Progenitor cell of endocrine pancreas (in vitro differentiated cells): ENCODE measurements at places on chromosomes 7 and 10.
A peak's percentile ranks its signal among the peaks of the same experiment; 100 is the strongest.

DNA sequence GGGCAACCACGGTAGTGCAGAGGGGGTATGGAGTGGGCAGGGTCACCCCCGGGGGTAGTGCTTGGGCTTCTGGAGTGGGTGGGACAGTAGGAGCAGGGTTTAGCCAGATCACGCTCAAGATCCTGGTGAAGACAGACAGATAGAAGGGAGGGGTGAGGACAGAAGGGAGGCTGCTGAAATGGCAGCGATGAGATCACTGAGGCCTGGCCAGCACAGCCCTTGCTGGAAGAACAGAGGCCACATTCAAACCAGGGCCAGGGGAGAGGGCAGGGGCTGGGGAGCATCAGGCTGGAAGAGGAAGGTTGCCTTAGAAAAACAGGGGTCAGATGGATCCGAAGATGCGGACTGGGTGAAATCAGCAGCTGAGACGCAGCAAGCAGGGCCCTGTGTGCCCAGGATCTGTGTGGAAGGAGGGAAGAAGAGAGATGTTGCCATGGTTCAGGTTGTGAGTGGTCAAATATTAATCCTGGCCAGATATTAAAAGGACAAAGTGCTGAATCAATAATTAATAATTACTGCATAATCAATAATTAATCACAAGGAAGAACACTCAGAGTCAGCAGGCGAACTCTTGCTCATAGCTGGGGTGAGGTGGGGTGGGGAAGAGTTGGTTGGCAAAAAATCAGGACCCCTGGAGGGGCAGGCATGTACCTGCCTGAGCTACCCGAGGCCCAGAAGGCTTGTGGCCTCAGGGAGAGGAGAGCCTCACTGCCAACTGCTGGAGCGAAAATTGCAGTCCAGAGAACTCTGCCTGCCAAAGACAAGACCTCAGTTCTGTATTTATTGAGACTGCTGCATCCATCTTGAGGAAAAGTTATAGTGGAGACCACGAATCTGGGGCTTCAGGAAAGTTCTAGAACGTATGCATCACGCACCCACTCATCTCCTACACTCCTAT lies 105.7 kb downstream of the GRB10 start:
- DNase-seq = no peak

GRCh38 chr7:103594186-103594585 lies 148.2 kb upstream of the SLC26A5 start:
- DNase-seq = no peak

- DNase-seq = no peak
Observed at GRCh38 chr10:128030498-128031072, 95.6 kb downstream of the MKI67 start.

DNA sequence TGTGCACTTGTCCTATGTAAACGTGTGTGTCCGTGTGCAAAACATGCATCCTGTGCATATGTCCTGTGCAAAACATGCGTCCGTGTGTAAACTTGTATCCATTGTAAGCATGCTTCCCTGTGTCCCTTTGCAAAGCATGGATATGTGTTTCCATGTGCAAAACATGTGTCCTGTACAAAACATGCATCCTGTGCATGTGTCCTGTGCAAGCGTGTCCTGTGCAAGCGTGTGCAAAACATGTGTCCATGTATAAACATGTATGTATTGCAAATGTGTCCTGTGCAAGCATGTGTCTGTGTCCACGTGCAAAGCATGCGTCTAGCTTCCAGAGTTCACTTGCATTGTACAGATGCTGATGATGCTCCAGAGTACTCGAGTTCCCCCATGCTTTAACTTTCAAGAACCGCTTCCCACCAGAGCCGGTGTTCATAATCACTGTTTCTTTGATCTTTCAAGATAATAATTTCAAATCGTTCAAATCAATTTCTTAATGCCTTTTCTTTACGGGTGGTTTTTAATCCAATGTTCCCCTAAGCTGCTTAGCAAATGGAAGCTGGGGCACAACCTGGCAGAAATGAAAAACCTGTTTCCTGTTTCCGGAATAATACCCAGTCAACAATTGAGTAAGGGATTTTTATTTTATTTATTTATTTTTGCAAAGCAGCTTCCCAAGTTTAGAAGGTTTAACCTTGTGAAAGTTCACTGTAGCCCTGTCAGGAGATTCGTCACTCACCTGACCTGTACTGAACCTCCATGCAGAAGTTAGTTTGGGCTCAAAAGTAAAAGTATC lies 641 bp upstream of the ASB13 start:
- DNase-seq = no peak

DNA sequence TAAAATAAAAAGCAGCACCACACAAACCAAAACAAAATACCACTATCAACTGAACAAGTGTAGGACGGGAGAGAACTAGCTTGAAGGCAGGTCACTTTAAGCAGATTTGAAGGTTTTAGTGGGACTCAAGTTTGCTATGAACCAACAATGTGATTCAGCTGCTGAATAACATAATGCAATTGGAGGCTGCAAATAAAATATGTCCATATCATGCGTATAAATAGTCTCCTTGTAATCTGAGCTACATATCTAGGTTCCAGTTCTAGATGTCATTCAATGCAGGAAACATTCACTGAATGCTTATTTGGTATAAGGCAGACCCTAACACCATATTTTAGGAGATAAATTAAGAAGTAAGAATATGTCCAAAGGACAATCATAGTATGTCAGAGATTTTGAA lies 81.4 kb upstream of the KCNIP2 start:
- DNase-seq = no peak

- no peak for DNase-seq
Observed at GRCh38 chr10:122149561-122150505, 121.3 kb upstream of the BTBD16 start.

DNA sequence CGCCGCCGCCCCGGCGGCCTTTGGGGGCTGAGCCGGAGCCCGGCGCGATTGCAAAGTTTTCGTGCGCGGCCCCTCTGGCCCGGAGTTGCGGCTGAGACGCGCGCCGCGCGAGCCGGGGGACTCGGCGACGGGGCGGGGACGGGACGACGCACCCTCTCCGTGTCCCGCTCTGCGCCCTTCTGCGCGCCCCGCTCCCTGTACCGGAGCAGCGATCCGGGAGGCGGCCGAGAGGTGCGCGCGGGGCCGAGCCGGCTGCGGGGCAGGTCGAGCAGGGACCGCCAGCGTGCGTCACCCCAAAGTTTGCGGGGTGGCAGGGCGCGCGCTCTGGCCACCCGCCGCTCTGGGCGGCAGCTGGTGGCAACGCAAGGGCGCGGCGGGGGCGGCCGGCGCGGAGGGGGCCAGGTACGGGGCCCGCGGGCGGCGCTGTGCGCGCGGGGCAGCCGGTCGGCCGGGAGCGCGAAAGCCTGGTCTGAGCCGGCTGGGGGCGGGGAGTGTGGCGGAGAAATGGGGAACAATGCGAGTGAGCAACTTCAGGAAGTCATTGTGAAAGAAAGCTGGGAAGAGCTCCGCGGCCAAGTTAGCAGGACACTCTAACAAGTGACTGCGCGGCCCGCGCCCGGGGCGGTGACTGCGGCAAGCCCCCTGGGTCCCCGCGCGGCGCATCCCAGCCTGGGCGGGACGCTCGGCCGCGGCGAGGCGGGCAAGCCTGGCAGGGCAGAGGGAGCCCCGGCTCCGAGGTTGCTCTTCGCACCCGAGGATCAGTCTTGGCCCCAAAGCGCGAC lies at the start of gene IKZF1:
Gene IKZF1 (plus strand): TSS at position 588 of the 782 bp plus-strand sequence. CDS start 14,346 bp downstream, outside the sequence.
- peak; percentile 29 for DNase-seq

GRCh38 chr10:120431251-120431651 lies 25.8 kb upstream of the PLPP4 start:
- DNase-seq = no peak

DNA sequence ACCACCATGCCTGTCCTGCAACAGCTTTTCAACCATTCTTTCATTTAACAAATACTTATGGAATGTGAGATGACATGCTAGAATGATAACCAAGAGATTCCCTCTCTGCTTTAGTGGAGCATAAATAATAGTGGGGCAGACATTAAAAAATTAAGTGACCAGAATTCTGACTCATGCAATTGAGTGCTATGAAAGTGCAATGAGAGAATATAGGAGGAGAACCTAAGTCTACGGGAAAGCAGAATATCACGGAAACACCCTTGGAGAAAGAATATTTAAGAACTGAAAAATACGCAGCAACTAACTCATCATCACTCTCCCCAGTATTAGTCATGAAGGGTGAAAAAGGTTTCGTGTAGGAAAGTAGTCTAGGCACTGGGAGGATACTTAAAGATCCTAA lies 7.1 kb downstream of the KIF5B start:
- DNase-seq = no peak

- no peak for DNase-seq
Observed at GRCh38 chr10:87696922-87697745, 37.5 kb downstream of the PAPSS2 start.

GRCh38 chr7:66778201-66778600 lies 37.7 kb downstream of the RABGEF1 start:
- no peak for DNase-seq

- DNase-seq = no peak
Observed at GRCh38 chr7:155974186-155974897, 162.1 kb upstream of the SHH start.

- DNase-seq = no peak
Observed at GRCh38 chr10:102302611-102303010, 57.3 kb downstream of the GBF1 start.

DNA sequence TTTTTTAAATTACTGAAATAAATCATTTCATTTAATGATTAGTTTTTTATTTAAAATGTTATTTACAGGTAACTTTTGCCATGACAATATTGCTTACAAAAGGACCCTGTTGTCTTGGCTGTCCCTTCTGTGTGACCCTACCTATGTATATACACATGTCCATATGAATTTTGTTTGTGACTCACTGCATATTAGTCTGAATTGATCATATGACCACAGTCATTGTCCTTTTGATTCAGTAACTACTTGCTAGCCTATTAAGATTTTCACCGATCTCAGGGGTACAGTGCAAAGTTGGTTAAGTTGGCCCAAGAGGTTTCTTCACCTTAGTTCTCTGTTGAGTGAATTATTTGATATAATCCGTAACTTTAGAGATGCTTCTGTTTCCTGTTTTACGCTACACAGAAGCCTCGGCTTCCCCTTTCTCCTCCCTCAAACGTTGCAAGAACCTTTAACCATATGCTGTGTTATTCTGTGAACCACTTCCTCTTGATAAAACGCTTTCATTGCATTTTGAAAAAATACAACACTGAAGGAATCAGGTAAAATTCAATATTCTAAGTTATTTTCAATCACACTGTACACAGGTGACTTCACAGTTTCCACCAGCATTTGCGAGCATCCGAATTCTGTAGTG lies 43.9 kb downstream of the APBB1IP start:
- no peak for DNase-seq

- DNase-seq = no peak
Observed at GRCh38 chr7:5692845-5693278, 88.6 kb downstream of the RNF216 start.

GRCh38 chr7:128178611-128179010 lies 62.5 kb upstream of the LEP start:
- DNase-seq = no peak

GRCh38 chr7:96636342-96636860 lies 73.2 kb downstream of the SEM1 start:
- DNase-seq = no peak

DNA sequence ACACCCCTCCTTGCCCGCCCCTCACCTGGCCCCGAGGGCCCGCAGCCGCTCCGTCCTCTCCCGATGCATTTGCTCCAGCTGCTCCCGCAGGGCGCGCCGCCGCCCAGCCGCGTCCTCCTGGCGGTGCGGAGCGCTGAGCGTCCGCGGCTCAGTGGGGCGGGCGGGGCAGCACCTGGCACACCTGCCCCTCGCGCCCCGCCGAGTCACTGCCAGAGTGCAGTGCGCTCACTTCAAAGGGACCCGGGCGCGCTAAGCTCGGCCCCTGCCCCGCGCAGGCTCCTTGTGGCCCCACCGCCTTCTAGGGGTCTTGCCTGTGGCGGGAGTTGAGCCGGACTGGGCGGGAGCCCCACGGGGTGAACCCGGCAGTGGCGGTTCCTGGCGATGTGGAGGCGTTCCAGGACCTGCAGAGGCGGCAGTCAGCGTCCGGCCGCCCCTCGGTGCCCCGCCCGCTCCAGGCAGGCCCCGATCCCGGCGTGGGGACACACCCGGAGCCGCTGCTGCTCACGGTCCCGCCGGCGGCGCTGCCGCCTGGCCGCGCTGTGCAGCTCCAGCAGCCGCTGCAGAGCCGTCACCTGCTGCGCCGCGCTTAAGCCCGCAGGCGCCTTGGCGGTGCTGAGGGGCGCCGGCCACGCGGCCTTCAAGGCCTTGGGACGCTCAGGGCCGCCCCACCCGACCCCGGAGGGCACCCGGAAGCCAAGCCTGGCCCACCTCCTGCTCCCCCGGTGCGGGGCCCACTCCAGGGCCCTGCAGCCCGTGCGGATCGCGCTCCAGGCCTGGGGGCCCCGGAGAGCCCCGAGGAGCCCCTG lies 6.7 kb downstream of the ATP6V1F start:
- DNase-seq = peak; percentile 48

- DNase-seq = no peak
Observed at GRCh38 chr7:64849250-64849923, 53.7 kb upstream of the ZNF273 start.

DNA sequence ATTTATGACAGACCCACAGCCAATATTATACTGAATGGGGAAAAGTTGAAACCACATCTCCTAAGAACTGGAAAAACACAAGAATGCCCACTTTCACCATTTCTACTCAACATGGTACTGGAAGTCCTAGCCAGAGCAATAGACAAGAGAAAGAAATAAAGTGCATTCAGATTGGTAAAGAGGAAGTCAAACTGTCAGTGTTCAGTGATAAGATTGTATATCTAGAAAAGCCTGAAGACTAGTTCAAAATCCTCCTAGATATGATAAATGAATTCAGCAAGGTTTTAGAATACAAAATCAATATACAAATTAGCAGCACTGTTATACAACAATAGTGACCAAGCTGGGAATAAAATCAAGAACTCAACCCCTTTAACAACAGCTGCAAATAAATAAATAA lies 6.9 kb upstream of the ZNF138 start:
- DNase-seq = no peak
